ENCODE measurements at places on chromosomes 6 and 20.

- DNase-seq: no peak
These were observed 26.3 kb upstream of the ZNF318 start for GRCh38 chr6:43395776-43396175.

DNA sequence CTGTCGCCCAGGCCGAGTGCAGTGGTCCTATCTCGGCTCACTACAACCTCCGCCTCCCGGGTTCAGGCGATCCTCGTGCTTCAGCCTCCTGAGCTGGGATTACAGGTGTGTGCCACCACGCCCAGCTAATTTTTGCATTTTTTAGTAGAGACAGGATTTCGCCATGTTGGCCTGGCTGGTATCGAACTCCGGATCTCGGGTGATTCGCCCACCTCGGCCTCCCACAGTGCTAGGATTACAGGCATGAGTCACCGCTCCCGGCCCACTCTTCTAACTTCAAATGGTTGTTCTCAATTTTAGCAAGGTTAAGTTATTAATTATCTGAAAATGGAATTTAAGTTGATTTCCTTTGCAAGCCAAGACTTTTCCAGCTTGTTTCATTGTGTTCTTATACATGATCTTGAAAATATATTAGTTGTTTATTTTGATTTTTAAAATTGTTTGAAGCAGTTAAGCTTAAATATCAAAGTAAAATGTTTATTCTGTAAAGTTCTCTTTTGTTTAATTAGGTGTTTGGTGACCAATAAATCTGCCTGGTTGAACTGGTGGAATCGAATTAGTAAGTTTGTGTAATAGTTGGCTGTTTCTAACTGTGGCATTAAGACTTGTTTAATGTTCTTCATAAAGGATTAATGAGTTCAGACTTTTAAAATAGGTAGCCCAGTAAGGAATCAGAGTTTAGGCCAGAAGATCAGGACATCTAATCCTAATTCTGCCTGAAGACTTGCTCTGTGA is 2.3 kb downstream of the PM20D2 start:
- no peak for DNase-seq

DNA sequence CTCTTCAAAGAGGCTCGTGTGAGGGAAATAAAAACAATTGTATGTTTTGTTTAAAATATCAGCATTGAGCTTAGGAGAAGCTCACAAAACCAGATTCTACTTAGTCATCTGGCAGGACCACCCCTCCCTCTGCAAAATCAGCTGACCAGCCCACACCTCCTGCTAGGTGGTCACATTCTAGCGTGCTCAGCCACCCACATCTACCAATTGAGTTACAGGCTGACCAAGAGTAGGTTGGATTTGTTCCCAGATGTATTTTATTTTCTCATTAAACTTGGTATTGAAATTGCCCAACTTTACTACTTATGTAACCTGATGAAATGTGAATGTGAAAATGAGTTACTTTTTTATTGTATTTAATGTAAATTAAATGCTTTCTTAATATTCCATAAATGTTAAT is 56.2 kb downstream of the SLC22A2 start:
- DNase-seq: no peak

GRCh38 chr6:137816133-137816579 is 50.9 kb upstream of the TNFAIP3 start:
- DNase-seq: no peak

DNA sequence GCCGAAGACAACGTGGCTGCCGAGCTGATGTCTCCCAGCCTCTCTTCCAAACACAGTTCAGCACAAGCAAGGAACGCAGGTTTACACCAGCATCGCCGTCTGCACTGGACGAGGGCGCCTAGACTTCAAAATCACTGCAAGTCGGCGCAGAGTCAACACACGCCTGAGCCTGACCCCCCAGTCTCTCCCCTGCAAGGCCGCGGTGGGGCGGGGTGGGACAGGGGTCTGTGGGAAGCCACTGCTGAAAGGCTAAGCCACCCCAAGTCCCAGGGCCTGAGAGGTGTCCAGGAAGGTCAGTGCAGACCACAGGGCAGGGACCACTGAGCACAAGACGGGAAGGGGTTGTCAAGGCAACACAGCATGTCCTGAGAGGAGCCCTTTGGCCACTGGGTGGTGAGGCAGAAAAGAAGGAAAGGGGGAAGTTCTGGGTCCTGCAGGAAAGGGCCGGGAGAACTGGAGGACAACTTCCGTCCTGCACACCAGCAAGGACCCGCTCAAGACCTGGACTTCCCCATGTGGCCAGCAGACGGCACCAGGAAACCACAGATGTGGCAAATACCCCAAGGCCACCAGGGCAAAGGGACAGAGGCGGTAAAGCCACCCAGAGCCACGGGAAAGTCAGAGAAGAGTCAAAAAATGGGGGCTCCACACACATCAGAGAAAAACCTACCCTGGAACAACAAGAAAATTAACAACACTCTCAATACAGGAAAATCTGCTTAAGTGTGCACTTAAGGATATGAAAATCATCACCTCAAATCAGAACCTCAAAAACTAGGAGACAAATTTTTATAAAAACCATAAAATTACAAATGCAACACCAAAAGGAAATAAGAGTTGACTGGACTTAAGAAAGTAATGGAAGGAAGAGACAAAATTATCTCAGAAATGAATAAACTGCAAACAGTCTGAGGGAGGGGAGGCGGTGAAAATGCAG is 84.8 kb downstream of the TAF4 start:
- DNase-seq: peak; percentile 42

GRCh38 chr6:13470238-13471140 is 16.9 kb downstream of the GFOD1 start:
- no peak for DNase-seq

GRCh38 chr6:122833021-122833491 is 44.0 kb downstream of the SMPDL3A start:
- no peak for DNase-seq

GRCh38 chr6:110173506-110174132 is 5.9 kb downstream of the WASF1 start:
- DNase-seq: no peak
